ENCODE measurements at places on chromosomes 1 and 21. TPM values are rescaled to one million over a fixed set of nuclear protein-coding genes. Genes with fewer than 3 reads are reported as not detected.

- DNase-seq = no peak
Observed at GRCh38 chr1:180151508-180151907, 3.2 kb upstream of the QSOX1 start.

DNA sequence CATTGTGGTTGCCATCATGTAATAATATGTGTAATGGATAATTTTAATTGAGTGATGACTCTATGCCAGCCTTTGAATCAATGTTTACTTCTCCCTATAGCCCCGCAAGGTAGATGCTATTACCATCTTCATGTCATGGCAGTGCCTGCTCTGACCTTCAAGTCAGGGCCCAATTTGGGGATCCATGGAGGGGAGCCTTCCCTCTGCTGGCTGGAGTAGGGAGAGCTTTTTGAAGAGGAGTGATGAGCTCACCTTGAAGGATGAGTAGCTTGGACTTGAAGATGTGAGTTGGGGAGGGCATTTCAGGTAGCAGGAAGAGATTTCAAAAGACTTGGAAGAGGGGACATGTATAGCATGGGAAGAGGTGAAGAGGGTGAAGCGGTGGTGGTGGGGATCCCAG is 189.2 kb downstream of the FOXD2 start:
- peak; percentile 65 for DNase-seq

GRCh38 chr1:185044387-185044786 is 971 bp upstream of the RNF2 start:
- DNase-seq = no peak

GRCh38 chr1:183883623-183884022 is 78.7 kb downstream of the RGL1 start:
- DNase-seq = no peak

DNA sequence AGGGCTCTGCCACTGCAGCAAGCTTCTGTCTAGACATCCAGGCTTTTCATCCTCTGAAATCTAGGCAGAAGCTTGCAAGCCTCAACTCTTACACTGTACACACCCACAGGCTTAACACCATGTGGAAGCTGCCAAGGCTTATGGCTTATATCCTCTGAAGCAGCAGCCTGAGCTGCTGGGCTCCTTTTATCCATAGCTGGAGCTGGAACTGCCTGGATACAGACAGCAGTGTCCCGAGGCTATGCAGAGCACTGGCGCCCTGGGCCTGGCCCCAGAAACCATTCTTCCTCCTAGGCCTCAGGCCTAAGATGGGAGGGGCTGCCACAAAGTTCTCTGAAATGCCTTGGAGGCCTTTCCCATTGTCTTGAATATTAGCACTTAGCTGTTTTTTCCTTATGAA is 19.3 kb upstream of the POGK start:
- DNase-seq = no peak

TMPRSS15 gene
- not detected for total RNA-seq

GRCh38 chr1:110605901-110606656 is at the start of gene KCNA2:
KCNA2 (minus strand) TSS chr1:110606358; CDS start chr1:110604782, 1,576 bp downstream.
- DNase-seq = peak; percentile 92

DNA sequence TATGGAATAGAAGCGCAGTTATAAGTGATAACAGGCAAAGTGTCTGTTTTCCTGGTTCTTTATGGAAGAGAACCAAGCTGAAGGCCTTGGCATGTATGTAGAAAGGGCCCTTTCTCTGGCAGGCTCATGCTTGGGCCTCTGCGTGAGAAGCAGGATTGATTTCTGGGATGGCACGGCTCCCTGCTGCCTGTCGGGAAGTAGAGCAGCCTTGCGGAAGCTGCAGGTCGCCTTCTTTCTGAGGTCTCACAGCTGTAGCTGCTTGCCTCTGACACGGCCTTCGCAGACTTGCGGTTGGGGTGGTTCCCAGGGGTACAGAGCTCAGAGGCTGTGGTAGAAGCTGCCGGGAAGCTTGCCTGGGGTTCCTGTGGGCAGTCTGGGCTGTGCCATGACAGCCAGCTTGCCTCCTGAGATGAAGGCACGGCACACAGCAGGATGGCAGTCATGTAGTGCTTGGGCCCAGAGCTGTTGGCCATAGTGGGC is 39.4 kb downstream of the TRAPPC10 start:
- DNase-seq = no peak

DNA sequence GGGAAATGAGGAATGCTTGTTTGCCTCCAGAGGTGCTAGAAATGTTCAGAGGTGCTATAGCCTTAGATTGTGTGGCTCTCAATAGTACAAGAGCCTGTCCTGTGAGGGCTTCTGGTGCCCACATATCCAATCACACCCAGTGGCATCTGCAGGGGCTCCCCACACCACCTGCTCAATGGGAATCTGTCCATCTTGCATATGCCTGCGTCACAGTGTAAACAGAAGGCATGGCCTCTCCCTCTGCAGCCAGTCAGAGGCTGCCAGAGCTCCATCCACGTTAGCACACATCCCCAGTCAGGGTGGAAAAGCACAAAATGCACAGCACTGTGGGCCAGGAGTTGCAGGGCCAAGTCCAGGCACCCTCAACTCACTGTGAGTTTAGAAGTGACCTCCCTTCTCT is 113.6 kb upstream of the GRIK3 start:
- no peak for DNase-seq

GRCh38 chr21:27047658-27048314 is 80.9 kb upstream of the ADAMTS5 start:
- DNase-seq = no peak

DNA sequence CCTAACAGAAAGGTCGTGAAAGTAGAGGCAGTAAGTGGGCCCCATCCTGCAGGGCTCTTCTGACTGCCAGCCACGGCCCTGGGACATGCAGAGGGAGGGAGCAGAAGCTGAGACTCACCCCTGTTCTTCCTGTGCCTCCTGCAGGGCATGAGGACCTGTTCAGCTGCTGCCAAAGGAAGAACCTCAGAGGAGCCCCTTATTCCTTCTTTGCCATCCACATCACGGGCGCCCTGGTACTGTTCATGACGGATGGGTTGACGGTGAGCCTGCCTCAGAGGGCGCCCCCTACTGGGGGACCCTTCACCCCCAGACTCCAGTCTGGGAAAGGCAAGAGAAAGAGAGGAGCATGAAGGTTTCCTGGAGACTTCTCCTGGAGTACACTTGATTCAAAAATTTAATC is 47.1 kb downstream of the ELK4 start:
- no peak for DNase-seq

FAM151A gene
- total RNA-seq = not detected

FCMR gene
- not detected for total RNA-seq

- peak; percentile 98 for DNase-seq
Observed at GRCh38 chr1:24932284-24932683, 2.2 kb upstream of the RUNX3 start.

GRCh38 chr1:211282023-211282373 is 22.8 kb downstream of the RCOR3 start:
- no peak for DNase-seq

RNU1-1 gene
- under 0.01 TPM for total RNA-seq

MAP3K21 gene
- 44.5 TPM for total RNA-seq

DNA sequence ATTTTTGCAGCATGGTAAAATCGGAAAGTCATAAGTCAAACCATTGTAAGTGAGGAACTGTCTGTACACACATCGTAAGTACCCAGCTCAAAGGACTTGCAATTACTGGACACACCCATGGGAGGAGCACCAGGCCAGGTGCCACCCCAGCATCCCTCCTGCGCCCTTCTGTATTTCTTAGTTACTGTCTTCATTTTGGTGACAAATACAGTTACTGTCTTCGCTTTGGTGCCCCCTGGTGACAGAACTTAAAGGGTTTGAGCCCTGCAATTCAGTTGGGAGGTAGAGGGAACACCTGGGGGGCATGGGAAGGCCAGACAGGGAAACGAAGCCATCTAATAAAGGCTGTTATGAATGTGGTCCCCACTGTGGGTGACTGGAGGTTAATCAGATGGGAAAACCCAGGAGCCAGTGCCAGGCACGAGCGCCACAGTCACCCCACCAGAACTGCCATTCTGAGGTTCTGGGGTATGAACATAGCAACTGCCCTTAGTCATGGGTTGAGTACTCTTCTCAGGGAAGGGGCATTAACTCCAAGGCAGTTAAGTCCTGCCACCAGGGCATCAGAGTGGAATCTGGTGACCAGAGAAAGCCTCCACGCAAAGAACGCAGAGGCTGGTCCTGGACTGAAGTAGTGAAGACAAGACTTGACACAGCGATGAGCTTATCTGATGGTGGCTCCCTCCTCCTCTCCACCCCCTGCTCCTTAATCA is 612.9 kb downstream of the PTPRU start:
- peak; percentile 81 for DNase-seq

PI4KB gene
- total RNA-seq = 33.4 TPM

- no peak for DNase-seq
Observed at GRCh38 chr1:198253259-198253658, 96.5 kb downstream of the NEK7 start.

DNA sequence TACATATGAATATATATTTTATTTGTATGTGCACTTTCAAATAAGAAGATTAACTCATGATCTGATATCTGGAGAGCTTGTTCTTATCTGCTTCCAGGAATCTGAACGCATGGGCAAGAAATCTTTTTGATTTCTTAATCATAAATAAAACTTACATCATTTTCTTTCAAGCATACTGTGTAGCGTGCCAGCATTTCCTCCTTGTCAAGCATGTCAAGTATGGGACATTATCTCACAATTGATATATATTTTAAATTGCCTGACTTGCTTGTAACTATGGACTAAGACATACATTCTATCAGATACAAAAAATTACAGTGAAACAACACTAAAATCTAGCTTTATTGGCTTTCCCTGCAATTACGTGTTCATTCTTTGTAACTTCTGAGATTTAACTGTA is 1128.2 kb downstream of the PLA2G4A start:
- no peak for DNase-seq

DNA sequence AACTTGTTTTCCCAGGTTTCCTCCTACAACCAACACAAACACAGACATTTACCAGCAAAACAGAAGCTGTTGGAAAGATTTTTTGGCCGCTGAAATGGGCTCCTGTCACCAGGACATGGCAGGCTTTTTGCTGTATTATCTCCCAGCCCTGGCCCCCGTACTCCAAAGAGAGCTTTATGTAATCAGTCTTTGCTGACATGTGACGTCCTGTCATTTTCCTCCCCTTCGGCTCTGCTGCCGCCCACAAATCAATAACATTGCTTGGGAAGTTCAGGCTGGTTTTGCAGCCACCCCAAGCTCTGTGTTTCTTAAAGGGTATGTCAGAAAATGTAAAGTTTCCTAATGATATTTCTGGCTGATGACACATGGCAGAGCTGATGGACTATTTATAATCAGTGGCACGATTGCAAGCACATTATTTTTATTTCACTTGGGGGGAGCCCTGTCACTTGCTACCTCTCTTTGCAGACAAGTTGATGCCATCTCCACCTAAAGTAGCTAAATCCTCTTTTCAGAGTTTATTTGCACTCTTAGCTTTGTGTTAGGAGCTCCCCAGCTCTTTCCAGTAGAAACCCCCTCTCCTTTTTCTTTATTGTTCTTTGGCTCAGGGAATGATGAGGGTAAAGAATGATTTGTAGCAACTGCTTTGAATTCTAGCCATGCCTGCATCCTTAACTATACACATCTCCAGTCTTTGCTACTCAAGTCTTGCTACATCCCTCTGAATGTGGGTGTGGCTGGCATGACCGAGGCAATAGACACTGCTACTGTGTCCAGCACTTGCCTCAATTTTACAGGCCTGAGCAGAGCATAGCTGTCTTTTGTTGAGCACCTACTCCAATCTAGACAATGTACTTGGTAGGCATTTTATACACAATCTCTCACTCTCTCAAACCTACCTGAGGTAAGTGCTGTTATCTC is 67.3 kb downstream of the ELAVL4 start:
- no peak for DNase-seq

GRCh38 chr1:108824051-108824450 is 32.8 kb downstream of the AKNAD1 start:
- DNase-seq = no peak

OR2T27 gene
- total RNA-seq = not detected
